ENCODE measurements at places on chromosomes 12 and 14.

DNA sequence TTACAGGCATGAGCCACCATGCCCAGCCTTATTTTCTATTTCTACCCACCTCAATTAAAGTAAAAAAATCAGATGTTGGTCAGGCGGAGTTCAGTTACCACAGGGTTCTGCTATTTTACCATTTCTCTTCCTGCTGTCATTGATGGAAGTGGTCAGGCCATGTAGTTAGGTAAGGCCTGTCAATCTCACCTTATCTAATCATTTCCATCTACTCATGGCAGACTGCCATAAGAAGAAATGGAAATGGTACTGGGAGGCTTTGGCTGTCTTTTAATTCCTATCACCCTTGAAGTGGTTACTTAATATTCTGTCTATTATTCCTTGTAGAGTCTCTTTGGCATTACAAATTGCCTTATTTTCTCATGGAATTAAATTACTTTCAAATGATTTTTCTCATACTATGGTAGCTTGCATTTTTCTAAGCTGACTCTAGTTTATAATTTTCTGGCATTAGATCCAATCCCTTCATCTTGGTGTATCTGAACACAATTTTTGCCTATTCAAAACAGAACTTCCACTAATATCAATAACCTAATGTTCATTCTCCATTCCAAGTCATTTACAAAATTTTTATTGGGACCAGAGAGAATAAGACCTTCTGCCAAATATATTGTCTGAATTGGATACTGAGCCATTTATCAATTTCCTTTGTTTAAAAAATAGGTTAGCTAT, 198.7 kb downstream of the DACT1 start:
- no peak for DNase-seq

GRCh38 chr12:132783917-132784531, 22.4 kb upstream of the ANKLE2 start:
- no peak for DNase-seq

- DNase-seq: peak; percentile 50
Measured at GRCh38 chr12:29944269-29945000, 160.7 kb upstream of the TMTC1 start.

GRCh38 chr12:79274501-79275064, 410.0 kb downstream of the SYT1 start:
- no peak for DNase-seq

- DNase-seq: no peak
Measured at GRCh38 chr12:7934889-7935492, 996 bp downstream of the SLC2A3 start.

DNA sequence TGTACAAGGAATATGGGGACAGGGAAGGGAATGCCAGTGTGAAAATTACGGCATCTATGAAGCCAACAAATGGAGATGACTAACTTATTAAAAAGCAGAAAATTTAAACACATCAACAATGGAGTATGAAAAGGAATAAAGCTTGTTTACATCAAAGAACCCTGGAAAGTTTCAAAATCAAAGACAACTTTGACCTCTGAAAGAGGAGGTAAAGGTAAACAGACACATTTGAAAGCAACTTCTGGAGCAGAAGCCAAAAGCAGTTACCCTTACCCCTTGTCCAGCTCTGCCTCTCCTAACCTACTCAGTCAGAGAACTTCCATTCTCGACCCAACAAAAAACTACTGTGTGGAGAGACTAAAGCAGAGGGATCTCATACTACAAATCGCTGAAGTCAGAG, 184.3 kb downstream of the DUSP6 start:
- no peak for DNase-seq

- no peak for DNase-seq
Measured at GRCh38 chr12:131491916-131492490, 218.9 kb upstream of the SFSWAP start.

DNA sequence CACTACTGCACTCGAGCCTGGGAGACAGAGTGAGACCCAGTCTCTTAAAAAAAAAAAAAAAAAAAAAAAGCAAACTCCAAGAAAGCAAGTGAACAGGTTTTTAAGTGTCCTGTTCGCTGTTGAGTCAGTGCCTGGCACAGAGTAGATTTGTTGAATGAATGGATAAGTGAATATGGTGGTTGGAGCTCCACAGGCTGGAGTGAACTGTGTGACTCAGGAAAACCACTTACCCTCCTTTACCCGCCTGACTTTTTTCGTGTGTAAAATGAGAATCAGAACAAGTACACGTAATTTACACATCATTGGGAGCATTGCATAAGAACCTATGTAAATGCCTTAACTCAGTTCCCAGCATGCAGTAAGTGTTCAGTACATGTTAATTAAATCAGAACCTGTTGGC, 24.0 kb upstream of the ESRRB start:
- DNase-seq: no peak

DNA sequence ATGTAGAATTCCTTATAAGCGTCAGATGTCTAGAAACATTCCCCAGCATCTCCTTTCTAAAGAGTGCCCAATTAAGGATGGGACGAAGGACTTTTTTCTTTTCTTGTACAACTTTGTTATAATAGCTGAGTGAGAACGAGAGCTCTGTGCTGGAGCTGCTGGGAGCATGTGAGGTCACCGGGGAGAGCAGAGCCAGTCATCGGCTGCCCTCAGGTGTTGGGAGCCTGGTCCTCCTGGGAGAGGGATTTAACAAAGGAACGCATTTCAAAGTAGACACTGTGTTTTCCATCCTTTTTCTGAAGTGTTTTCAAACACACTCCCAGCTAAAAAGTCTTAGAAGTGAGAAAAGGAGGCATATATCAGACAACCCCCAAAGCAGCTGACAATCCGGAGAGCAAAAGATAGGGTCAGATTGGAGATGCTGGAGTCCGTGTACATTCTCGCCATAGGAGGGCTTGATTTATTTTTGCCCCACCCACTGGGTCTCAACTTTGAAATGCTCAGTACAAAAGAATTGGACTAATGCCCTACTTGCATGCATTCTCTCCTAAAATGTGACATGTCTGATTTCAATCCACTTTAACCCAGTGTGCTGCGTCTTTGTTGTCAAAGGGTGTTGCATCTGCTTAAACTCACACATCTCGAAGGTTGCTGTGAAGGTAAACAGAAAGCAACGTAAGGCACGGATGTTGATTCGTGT, 50.8 kb upstream of the PIWIL1 start:
- DNase-seq: no peak

GRCh38 chr12:98587084-98587483, 6.4 kb upstream of the SLC25A3 start:
- peak; percentile 80 for DNase-seq

DNA sequence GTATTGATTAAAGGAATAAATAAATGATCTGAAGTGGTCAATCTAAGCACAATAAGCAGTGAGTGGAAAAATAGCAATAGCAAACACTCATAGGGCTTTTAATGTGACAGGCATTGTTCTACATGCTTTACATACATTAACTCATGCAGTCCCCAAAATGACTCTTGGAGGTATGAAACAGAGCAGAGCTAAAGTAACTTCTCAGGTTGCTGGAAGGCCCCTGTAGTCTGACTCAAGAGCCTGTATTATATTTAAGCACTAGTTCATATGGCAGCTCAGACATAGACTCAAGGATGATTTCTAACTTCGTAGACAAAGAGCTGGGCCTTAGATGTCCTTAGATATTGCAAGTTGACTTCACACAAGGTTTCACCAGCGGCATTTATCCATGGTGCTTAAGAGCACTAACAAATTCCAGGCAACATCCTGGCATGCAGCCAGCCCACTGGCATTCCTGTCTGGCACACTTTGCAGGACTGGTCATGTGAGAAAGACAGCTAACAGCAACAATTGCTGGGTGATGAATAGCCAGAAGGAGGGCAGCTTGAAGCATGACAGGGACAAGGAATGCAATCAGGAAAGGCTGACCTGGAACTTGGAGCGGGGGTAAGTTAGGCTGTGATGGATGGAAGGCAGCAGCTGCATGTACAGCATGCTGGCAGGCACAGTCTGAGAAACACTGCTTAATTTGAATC, 22.9 kb upstream of the KTN1 start:
- peak; percentile 83 for DNase-seq

DNA sequence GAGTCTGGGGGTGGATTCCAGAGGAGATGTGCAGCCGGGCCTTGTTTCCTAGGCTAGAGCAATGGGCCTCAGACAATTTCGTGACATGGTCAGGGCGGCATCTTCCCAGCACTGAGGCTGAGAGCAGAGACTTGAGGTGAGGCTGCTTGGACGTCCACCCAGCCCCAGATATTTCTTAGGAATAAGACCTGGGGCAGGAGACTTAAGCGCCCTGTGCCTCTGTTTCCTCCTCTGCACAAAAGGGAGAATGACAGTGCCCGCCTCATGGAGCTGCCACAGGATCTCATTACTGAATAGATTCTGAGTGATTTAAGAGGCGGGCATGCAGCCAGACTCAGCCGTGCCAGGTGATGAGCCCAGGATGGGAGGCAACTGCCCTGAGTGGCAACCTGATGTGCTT, 297.9 kb upstream of the SFSWAP start:
- DNase-seq: peak; percentile 18

DNA sequence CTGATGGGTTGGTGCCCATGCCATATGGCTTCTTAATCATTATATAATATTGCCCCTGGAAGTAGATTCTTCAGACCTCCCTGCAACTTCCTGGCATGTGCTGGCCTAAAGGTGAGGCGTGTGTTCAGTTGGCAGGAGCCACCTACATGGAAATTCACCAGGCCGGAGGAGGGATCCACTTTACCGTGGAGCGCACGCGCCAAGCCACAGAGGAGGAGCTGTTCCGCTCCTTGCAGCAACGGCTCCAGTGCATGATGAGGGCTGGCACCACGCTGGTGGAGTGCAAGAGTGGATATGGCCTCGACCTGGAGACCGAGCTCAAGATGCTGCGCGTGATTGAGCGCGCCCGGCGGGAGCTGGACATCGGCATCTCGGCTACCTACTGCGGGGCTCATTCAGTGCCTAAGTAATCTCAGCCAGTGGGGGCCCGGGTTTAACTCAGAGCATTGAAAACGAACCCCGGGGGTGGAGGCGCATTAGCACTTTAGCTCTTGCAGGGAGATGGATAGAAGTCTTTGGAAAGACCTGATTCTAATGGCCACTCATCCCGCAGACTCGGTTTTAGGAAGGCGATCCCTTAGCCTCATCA, 13.5 kb downstream of the AMDHD1 start:
- no peak for DNase-seq

DNA sequence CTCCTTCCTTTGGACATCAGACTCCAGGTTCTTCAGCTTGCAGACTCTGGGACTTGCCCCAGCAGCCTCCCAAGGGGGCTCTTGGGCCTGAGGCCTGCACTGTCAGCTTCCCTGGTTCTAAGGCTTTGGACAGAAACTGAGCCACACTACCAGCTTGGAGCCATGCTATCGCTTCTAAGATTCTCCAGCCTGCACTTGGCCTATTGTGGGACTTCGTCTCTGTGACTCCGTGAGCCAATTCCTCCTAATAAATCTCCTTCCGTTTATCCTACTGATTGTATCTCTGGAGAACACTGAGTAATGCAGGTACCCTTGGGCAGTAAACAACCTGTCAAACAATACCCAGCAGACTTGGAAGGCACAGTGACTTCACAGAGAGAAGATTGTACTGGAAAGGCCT, 24.9 kb upstream of the RHOJ start:
- no peak for DNase-seq

DNA sequence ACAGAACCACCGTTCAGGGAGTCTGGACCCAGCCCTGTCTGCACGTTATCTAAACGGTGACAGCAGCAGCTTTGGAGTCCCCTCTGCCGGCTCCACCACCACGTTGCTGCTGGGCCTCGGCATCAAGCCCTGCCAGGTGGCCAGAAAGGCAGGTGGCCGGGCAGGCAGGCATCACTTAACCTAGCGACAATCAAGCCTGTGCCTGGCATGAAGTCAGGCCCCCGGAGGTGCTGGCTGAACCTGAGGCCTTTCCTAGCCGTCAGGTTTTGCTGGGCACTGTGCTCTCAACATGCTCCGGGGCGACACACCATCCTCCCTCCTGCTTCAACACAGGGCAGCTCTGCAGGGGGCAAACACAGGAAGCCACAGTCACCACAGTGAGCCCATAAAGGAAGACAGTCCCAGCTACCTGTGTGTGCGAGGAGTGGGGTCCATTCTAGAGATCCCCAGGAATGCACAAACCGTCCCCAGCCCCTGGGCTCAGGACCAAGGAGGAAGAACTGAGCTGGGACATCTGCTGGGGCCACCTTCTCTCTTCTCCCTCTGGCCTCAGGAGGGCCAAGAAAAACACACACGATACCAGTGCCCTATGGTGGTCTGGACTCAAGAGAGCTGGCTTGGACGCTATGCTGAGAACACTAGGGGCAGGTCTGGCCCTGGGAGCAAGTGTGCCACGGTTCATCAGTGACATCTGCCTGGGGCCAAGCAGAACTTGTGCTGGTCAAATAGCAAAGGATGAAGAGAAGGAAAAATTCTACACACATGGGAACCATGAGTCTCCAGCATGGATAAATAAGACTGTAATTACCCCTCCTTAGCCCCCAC, 44.7 kb downstream of the CCDC88C start:
- DNase-seq: peak; percentile 72

DNA sequence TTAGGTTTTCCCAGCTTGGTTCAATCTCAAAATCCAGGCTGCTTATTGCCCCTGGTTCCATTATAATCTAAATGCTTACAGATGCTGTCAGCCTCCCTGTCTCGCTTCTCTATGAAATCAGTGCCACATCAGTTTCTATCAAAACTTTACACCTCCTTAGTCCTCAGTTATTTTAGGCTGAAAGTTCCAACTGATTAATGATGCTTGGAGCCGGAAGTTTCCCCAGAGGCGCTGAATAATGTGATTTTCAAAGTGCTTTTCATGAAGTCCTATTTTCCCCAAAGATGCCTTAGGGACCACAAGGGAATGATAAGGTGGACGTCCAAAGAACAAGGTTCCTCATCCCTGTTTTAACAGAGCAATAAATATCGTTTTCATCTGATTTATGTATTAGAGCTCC, 262.4 kb upstream of the RMST start:
- DNase-seq: no peak

DNA sequence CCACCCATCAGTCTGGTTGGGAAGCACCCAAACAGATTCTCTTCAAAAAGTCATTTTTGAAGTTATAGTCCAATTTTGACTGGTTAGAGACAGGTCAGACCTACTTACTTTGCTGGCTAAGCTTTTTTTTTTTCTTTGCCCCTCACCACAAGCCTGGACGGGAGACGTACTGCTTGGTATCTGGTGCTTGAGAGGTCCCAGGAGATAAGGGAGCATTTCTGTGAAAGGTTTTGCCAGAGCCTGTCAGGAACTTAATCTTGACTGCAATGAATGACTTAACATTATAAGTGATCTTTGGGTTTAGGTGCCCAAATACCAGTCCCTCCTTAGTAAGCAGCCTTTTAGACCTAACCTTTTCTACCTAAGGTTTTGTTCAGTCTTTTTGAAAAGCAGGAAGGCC, 6.3 kb downstream of the MTHFD1 start:
- no peak for DNase-seq

- DNase-seq: no peak
Measured at GRCh38 chr12:19988001-19988400, 380.3 kb upstream of the PDE3A start.

DNA sequence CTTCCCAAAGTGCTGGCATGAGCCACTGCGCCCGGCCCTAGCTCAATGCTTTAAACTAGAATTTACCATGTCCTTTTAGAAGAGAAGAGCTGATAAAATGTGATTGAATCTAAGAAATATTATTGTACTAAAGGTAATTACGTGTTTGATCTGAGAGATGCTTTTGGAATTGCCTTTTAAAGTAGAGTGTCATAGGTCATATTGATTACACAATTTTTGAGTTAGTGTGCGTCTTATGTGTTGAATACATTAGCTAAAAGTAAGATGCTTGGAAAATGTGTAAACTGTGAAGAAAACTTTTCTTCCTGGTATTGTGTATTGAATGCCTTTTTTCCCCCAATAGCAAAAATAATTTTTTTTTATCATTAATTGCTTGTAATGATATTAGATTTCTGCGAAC, 41.7 kb downstream of the MIA2 start:
- DNase-seq: no peak

Data from NCI-H345 (cell line).